ENCODE measurements at places on chromosomes 16 and 17.

GRCh38 chr17:68613739-68614298 lies 12.7 kb upstream of the FAM20A start:
- peak; percentile 56 for DNase-seq

GRCh38 chr16:81385031-81385756 lies 59.4 kb upstream of the CMIP start:
- DNase-seq = no peak

GRCh38 chr16:66382171-66382965 lies 15.9 kb downstream of the CDH5 start:
- DNase-seq = no peak

DNA sequence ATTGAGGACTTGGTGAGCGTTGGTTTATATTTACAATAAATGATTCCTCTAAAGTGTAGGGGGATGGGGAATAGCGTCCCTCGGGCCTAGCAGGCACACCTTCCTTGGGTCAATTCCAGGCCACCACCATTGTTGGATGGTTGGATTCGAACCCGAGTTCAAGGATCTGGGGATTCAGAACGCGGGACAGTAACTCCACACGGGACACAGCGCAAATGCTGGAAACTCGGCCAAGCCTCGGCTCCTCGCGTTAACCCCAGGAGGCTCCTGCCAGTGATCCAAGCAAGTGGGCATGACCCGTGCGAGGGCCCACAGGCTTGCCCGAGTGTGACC lies 613 bp downstream of the B9D1 start:
- DNase-seq = no peak

- DNase-seq = no peak
These were observed 61.6 kb downstream of the SOX9 start for GRCh38 chr17:72182371-72182873.

DNA sequence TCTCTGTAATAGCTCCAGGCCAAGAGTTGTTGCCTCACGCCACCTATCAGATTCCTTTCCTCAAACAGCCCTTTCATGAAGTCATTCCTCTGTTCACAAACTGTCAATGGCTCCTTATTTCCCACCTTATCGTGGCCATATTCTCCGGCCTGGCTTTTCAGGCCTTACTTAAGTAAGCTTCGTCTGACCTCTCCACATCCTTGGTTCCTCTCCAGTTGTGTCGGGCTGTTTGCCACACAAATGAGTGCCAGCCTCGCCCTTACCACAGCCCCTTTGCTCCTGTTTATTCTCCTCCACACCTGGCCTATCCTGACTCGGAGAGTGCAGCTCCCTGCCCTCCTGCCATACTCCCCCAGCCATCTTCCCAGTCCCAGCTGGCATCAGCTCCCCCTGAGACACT lies 2.0 kb downstream of the TP53I13 start:
- no peak for DNase-seq

- DNase-seq = peak; percentile 45
These were observed at the start of gene NLRP1 for GRCh38 chr17:5584383-5585286. Gene NLRP1 (minus strand): TSS chr17:5584509. CDS start chr17:5583957, 552 bp downstream.

- DNase-seq = no peak
These were observed 17.1 kb downstream of the MYO1C start for GRCh38 chr17:1475321-1475854.

DNA sequence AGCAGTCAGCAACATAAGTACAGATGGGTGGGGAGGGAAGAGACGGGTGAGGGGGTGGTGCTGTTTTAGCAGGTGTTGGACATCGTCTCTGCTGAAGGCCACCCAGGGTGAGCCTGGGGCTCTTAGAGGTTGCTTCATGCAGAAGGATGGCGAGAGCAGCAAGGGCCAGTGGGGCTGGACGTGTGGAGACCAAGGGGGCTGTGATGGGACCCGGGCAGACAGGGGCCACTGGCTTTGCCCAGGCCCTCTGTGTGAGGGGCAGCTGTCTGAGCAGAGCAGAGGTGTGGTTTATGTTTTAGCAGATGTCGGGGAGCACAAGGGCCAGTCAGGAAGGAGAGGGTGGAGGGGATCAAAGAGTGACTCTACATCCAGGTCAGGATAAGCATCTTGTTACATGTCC lies 4.8 kb downstream of the NARF start:
- DNase-seq = no peak

- DNase-seq = no peak
These were observed 20.5 kb downstream of the DEXI start for GRCh38 chr16:10921536-10922327.

- no peak for DNase-seq
These were observed 3.3 kb downstream of the ARL4D start for GRCh38 chr17:43402078-43402477.

DNA sequence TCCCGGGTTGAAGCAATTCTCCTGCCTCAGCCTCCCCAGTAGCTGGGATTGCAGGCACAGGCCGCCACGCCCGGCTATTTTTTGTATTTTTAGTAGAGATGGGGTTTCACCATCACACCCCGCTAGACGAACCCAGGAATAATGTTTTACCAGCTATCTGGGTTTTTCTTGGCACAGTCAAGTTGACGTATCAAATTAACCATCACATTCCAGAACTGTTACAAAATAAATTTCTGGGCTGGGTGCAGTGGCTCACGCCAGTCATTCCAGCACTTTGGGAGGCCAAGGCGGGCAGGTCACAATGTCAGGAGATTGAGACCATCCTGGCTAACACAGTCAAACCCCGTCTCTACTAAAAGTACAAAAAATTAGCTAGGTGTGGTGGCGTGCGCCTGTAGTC lies 501.2 kb downstream of the SHISA9 start:
- DNase-seq = no peak

DNA sequence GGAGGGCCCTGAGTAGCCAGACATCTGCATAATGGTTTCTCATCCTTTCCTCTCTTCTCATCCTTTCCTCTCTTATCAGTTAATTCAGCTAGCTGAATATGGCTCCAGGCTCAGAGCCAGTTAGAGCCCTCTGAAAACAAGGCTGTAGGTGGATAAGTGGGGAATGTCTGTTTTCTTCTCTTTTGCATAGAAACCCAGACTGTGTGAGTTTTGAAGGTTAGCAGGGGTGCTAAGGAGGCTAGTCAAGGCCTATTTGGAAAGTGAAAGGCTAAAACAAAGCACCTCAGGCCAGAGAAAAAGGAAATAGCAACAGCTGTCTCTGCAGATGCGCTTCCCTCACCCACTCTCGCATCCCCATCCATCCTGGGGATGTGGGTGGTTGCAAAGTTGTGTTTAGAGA lies 420.9 kb downstream of the SHISA9 start:
- no peak for DNase-seq

- DNase-seq = no peak
These were observed 6.6 kb upstream of the GHDC start for GRCh38 chr17:42200706-42201457.

- DNase-seq = no peak
These were observed 10.4 kb downstream of the CX3CL1 start for GRCh38 chr16:57382535-57383275.

DNA sequence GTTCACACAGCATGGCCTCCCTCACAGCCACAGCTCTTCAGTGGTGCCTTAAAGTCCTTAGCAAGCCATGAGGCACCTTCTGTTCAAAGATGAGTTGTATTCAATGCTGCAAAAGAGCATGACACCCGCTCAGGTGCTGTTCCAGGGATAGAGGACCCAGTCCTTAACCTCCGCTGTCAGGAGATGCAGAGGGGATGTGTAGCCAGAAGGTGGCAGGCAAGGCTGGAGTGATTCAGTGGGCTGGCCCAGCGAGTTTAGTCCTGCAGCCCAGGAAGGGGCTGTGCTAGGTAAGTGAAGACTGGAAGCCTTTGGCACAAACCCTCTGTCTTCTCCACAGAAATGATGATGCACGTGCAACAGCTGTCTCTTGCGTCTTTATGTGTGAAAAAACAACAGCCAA lies 25.0 kb upstream of the ADAM11 start:
- no peak for DNase-seq

GRCh38 chr17:58333736-58334207 lies 5.2 kb upstream of the TSPOAP1 start:
- no peak for DNase-seq

DNA sequence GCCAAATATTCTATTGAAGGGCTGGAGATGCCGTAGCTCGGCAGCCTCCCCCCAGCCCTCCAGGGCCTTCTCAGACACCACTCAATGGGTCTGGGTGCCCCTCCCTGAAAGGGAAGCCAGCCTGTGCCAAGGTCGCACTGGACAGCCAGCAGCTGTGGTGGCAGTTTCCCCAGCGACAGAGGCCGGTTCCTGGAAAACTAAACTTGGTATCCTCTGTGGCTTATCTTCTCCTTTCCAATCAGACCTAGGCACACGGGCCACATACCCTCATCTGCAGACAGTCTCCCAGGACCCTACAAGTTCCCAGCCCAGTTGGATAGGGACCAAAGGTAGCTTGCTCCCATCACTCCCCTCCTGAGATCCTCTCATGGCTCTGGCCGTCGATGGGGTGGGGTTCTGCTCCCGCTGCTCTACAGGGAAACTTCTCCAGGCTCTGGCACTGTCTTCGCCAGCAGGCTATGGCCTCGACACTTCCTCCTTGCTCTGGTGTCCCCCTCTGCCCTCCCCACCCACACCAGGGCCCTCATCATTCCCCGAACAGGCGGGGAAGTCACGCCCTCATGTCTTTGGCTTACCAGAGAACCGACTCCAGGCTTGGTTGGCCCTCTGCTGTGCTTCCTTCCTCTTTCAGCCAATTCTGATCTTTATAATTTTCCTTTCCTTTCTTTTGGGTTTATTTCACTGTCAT lies 18.3 kb upstream of the IL21R start:
- no peak for DNase-seq

DNA sequence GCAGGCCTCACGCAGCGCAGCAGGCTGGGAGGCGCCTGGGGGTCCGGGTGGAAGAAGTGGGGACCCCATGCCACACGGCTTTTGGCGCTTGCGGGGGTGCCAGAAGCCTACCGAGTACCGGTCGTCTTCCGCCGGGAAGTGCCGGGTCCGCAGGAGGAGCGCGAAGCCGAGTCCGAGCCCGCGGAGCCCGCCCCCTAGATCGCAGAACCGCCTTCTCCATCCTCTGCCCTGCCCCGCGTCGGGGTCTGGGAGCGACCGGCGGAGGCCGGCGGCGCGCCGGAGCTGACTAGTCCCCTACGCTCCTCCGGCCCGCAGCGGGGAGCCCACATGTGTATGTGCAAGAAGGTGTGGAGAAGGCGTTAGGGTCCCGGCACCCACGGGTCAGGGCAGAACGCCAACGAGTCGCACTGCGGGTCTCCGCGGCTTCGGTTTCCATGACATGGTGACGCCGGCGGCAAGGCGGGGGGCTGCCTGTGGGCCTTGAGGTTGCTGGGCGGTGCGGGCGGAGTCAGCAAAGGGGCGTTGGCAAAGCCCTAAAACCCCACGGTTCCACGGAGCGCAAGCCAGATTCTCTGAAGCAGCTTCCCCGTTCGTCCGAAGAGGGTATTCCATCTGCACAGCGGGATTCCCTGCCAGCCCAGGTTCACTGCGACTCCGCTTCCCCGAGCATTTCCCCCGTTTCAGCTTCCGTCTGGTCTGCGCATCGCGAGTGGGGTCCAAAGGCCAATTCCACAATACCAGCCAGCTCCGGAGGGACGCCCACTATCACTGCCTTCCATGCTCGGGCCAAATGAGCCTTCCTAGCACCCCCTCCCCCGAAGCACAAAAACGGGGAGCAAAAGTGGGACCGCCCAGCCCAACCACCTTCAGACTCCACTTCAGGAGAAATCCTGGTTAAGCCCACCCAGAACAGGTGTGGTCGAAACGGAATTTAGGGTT lies 2.3 kb upstream of the LHX1 start:
- no peak for DNase-seq

GRCh38 chr17:50472286-50472685 lies 3.6 kb upstream of the CHAD start:
- no peak for DNase-seq

GRCh38 chr16:47644661-47645060 lies 183.5 kb downstream of the PHKB start:
- DNase-seq = no peak

GRCh38 chr16:86919078-86919477 lies 340.7 kb downstream of the FOXL1 start:
- DNase-seq = no peak

- DNase-seq = no peak
These were observed 7.3 kb upstream of the KCTD5 start for GRCh38 chr16:2675021-2675420.

DNA sequence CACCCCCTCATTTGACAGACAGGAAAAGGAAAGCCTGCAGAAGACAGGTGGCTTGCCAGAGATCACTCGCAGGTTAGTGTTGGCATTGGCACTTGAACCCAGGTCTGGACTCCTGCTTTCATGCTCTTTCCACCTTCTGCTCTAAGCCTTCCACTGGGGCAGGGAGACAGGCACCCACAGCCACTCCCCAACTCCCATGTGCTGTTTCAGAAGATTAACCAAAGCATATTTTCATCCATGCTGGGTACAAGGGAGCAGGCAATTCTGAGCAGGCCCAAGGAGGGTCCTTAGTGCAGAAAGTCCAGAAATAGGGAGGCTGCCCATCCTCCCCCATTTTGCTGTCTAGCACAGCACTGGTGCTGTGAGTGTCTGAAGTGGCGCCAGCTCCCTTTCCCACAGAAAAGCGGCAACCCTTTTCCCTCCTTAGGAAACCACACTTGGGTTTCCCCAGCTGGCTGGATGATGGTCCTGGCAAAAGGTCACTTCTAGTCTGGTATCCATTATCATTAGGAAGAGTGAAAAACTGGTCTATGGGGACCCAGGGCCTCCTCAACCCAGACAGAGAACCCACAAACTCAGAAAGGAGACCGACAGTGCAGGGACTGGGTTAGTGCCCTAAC lies 2.0 kb upstream of the CAVIN1 start:
- DNase-seq = no peak

DNA sequence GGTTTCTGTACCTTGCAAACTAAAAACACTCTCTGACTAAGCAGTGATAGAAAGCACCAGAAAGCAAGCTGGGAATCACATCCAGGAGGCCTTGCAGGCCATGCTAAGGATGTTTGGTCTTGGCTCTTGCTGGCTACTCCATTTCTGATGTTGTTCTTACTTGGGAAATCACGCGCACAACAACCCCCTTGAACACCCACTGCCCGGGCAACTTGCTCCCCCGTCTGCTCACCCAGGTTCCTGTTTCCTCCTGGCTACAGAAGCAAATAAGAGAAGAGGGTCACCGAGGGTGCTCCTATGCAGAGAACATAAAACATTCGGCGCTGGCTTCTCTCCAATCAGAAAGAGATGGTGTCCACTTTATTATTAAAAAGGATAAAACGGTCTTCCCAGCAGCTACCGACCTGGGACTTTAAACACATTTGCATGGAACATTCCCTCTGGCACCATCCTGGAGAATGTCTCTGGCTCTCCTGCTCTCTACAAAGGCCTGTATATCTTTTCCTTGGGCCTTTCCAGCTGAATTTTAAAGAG lies 271.2 kb upstream of the RPL38 start:
- no peak for DNase-seq

- DNase-seq = no peak
These were observed 20.0 kb upstream of the ITGAX start for GRCh38 chr16:31334934-31335333.

- DNase-seq = no peak
These were observed 56.3 kb downstream of the LMF1 start for GRCh38 chr16:914440-914839.

DNA sequence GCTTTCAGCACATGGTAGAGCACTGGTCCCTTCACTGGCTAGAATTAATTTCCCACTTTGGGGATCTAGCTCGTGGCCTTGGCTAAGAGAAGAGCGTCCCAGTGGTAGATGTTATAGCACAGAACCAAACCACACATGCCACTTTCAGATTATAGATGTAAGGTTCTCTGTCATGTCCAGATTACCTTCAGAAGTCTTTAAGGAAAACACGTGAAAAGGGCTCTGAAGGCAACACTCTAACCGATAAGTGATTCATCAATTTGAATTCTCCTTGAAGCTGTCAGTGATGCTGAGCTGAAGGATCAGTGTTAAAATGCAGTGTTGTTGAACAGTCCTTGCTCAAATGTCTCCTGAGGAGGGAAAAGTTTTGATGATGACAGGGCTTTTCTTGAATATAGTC lies 43.5 kb upstream of the VPS4A start:
- DNase-seq = no peak

Data from NCI-H460 (cell line).